ENCODE measurements at places on chromosomes 6 and 20.
A peak's percentile ranks its signal among the peaks of the same experiment; 100 is the strongest.

DNA sequence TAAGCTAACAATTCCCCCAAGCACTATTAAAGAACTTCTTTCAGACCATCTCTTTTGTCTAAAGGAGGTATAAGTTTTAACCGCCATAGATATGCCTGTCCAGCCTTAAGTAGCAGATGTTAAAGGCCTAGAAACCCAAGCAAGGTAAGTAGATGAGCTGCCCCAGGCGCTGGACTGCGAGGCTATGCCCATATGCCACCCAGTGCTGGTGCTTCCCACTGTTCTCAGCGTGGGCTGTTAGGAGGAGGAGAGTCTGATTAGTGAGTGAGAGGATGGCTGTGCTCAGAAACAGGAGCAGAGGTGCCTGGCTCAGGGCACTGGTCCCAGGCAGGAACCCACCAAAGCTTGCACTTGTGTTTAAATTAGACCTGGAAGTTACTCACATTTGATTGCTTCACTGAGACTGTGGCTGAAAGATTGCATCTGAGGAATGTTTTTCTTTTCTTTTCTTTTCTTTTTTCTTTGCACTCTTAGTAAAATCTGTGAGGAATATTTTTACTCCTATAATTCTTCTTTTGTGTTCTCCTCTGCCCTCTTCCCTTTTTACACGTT is 32.2 kb downstream of the PRPH2 start:
- no peak for DNase-seq

DNA sequence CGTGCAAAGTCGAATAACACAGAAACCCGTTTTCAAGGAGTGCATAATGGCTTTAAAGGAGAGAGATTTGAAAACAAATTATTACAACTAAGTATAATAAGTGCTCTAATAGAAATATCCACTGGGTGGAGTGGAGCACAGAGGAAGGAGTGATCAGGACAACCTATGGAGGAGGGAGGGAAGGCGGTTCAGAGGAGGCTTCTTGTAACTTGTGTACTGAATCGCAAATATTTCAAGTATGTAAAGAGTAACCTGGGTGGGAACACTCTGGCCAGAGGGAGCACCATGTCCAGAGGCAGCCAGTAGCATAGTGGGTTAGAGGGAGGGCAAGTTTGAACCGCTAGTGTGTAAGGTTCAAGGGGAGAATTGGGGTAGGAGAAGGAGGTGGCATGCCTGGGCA is 21.6 kb upstream of the TNFAIP3 start:
- no peak for DNase-seq

DNA sequence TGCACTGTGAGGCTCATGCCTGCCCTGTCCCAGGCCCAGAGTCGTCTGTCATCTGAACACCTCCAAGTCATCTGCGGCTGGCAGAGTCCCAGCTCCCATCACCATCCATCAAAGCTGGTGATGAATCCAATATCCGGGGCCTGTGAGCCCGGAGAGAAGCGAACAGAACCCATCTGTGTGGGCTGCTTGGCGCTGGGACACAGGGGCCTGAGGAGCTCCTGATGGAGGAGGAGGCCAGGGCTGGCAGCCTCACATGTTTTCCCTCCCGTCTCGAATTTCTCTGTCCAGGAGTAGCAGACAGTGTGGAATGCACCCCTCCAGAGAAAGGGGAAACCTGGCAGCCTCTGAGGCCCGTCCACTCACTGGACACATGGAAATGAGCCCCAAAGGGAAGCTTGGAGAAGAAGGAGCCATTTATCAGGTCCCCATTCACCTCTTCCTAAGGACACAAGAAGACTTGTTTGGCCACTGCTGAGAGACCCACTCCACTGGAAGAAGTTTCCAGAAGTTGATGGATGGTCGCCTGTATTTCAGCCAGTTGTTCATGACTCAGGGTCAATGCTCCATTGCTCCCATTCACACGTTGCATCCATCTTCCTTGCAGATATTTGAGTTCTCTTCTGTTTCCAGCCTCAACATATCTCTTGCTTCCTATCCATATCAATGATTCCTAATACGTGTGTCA is 307.5 kb upstream of the SULF2 start:
- no peak for DNase-seq

GRCh38 chr6:55069132-55069781 is 105.1 kb upstream of the HCRTR2 start:
- DNase-seq = peak; percentile 27

- DNase-seq = no peak
Measured at GRCh38 chr6:18510644-18511033, 123.5 kb downstream of the RNF144B start.

DNA sequence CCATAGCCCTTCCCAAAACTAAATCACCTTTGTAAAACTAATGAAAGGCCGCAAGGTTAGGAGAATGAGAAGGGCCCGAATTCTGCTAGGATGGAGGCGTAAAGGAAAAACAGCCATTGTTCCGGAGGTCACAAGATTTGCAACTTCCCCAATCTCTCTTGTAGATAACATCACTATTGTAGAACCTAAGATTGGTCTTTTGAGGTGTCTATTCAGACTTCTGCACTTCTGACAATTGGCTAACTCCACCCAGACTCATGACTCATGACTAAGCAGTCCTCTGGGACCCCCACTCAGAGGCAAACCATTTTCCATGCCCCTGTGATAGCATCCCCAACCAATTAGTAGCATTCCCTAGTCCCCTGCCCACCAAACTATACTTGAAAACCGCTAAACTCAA is 210.5 kb upstream of the SHLD1 start:
- DNase-seq = no peak

- no peak for DNase-seq
Measured at GRCh38 chr6:85065831-85066230, 301.4 kb upstream of the TBX18 start.

- DNase-seq = no peak
Measured at GRCh38 chr20:13231031-13231752, 10.1 kb downstream of the ISM1 start.

DNA sequence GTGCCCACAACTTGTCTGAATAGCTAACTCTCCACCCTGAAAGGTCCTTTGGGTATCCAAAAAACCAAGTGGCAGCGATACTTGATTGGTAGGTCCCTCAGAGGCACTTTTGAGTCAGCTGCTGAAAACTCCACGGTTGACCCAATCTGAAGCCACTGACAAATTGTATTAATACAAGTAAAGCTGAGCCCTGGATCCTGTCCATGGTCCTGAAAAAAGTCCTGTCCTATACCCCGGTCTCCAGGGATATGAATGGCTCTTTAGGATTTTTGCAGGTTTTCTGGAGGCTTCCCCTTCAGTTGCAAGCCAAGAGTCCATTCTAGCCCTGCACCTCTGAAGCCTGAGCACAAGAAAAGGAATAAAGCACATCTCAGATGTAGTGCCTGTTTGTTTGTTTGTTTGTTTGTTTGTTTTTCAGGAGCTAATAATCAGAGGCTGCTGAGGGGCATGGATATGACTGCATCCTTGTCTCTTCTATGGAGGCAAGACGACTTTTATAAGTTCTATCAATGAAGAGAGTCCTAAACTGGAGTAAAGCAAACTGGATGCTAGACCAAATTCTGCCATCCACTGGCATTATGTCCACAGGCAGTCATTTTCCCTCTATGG is 1.7 kb upstream of the SLC12A5 start:
- DNase-seq = peak; percentile 78

- DNase-seq = peak; percentile 81
Measured at GRCh38 chr6:40587240-40588069, at the start of gene LRFN2. LRFN2 (minus strand) TSS chr6:40587364.

GRCh38 chr20:14720251-14720650 is 382.8 kb upstream of the FLRT3 start:
- DNase-seq = no peak

- no peak for DNase-seq
Measured at GRCh38 chr20:25453035-25453810, 45.8 kb downstream of the GINS1 start.

GRCh38 chr6:152698692-152699091 is 995 bp downstream of the MYCT1 start:
- no peak for DNase-seq

- no peak for DNase-seq
Measured at GRCh38 chr20:10157549-10157948, 61.1 kb upstream of the SNAP25 start.
